Right atrium auricular region (tissue), 2 donors: ENCODE measurements at places on chromosomes 1 and 21. TPM values are rescaled to one million over a fixed set of nuclear protein-coding genes. Genes with fewer than 3 reads are reported as not detected.

DNA sequence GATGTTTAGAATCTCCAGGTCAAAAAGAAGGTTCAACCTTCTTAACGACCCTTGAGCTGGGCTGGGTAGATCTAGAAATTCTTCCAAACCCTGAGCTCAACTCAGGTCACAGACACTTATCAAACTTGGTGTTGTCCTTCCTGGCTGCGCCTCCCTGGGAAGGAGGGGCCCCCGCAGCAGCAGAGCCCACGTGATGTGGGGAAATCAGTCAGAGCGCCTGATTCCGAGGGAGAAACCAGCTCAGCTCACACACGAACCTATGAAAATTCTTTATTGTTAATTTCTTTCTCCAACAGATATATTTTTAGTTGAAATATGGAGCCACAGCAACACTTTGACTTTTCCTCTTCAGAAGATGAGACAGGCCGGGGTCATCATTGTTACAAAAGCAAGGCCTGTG is 24.3 kb upstream of the CLSTN1 start:
- no peak for DNase-seq

- no peak for DNase-seq
Observed at GRCh38 chr1:3676581-3677470, 24.5 kb downstream of the TP73 start.

DNA sequence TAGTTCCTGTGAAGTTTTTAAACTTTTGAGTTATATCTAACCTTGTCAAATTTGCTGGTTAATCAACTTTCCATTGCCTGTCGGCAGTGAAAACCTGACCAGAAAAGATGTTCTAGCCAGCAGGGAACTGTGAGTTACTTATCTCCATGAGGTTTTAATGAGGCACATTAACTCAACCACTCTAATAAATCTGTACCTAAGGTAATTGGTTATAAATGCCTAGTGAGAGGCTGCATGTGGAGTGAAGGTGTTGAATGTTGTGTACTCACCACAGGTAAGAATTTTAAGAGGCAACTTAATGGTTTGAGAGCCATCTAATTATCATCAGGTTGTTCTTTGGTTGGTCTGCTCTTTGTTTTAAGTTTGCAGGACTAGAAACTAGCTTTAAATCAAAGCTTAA is 138.4 kb upstream of the LHX8 start:
- DNase-seq = no peak

DNA sequence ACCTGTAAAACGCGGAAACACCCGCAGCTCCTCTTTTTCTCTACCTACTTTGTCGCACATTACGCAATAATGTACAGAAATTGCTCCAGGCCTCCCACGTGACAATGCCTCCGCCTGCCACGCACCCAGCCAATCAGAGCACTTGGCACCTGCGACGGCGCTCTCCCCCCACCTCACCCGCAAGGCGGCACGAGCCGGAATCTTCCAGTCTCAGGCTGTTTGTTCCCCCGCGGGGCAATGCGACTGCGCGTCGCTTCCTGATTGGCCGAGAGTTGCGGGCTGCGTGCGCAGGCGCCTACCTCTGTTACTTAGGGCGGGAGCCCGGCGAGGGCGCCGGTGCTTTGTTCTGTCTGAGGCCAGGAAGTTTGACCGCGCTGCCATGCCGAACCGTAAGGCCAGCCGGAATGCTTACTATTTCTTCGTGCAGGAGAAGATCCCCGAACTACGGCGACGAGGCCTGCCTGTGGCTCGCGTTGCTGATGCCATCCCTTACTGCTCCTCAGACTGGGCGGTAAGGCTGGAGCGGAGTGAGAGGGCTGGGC is at the start of gene MAEL:
Gene MAEL (plus strand): TSS at position 307 of the 542 bp plus-strand sequence. CDS start 73 bp downstream, at position 380.
- no peak for DNase-seq

- no peak for DNase-seq
Observed at GRCh38 chr1:7485086-7485780, 285.9 kb upstream of the VAMP3 start.

DNA sequence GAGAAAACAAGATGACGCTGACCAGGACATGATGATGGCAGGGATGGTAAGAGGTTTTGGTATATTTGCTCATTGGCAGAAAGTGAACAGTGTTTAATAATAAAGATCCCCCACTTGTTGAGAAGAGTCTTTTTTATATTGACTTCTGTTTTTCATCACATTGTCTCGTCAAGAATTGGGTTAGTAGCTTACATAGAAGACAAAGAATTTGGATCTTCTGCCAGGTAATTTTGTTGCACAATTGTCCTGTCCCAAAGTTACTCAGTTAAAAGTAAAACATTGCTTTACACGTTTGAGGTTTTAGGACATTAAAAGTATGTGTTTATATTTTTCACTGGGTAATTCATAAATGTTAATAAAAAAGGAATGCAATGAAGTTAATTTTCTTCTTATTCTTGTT is 48.3 kb upstream of the LAMC2 start:
- DNase-seq = no peak

- DNase-seq = no peak
Observed at GRCh38 chr1:67655581-67655980, 29.4 kb upstream of the GADD45A start.

DNA sequence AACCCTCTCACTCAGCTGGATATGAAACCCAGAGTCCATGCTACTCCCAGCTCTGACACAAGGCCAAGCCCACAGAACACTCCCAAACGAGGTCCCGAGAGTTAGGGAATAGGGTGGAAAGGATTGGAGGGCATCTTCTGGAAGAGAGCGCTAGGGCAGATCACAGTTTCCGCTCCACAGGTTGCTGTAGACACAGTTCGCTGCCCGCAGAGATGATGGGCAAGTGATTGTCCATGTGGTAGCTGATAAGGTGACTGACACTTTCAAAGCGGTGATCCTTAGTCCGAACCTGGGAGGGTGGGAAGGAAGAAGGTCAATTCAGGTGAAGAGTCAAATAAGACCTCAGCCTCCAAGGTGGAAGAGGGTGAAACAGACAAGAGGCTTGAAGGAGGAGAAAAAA is 2.1 kb upstream of the PYGO2 start:
- DNase-seq = no peak

- no peak for DNase-seq
Observed at GRCh38 chr1:200783926-200784325, 45.2 kb downstream of the CAMSAP2 start.

DNA sequence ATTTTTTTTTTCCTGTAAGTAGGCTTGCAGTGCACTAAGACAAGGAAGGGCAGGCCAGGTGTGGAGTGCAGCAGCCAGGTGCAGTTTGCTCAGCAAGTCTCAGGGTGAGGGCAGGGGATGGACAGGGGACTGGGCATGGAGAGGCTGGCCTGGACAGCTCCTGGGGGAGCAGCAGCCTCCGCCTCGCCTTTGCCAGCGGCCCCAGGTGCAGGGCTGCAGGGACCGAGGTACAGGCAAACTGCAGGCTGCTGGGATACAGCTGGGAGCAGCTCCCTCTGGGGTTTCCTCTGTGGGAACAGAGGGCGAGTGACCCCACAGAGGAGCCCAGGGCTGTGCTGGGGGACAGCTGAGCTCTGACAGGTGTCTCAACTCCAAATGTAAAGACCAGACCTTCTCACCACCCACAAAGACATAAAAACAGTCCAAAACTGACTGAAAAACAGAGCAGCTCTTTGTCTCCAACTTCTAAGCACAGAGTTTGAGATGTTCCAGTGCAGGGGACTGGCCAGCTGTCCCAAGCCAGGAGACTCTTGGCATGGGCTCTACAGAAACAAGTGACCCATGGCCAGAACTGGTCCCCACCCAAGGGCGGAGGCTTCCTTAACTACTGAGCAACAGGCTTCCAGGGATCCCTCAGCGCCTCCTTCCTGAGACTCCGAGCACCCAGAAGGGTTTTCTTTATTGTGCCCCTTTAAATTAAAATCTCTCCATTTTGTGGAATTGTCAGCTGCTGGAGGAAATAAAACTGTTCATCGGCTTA is 27.7 kb upstream of the AJAP1 start:
- DNase-seq = no peak

- DNase-seq = no peak
Observed at GRCh38 chr1:2194319-2194897, at the start of gene FAAP20. FAAP20 (minus strand) TSS chr1:2194772; CDS start chr1:2194749, 23 bp downstream.

DNA sequence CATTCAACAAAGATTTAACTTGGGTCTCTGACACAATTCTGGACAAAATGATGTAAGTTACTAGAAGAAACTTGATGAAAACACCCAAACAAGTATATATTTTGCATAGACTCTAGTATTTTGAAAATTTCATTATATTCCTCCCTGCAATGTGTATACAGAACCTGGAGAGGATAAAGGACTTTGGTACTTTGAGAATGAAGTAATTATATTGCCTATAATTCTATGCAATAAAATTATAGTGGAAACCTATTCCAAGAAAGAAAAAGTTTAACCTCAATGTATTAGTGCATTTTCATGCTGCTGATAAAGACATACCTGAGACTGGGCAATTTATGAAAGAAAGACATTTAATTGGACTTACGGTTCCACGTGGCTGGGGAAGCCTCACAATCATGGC is 1146.1 kb downstream of the KCNT2 start:
- DNase-seq = no peak

DNA sequence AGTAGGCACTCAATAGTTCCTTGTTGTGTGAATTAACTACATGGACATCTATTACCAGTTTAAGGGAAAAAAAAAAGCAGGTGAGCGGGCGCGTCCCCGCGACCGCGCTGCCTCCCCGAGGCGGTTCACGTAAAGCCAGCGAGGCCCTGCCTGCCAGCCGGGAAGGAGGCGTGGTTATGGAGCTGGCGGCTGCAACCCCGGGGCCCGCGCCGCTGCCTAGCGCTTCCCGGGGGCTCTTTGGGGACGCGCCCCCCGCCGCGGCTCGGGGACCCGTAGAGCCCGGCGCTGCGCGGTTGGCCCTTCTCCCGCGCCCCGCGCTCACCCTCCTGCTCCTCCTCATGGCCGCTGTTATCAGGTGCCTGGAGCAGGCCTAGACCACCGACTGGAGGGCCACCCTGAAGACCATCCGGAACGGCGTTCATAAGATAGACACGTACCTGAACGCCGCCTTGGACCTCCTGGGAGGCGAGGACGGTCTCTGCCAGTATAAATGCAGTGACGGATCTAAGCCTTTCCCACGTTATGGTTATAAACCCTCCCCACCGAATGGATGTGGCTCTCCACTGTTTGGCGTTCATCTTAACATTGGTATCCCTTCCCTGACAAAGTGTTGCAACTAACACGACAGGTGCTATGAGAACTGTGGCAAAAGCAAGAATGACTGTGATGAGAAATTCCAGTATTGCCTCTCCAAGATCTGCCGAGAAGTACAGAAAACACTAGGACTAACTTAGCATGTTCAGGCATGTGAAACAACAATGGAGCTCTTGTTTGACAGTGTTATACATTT is 2.6 kb upstream of the CC2D1B start:
- DNase-seq = no peak

GRCh38 chr1:53375440-53375839 is 47.6 kb upstream of the LRP8 start:
- DNase-seq = no peak

DNA sequence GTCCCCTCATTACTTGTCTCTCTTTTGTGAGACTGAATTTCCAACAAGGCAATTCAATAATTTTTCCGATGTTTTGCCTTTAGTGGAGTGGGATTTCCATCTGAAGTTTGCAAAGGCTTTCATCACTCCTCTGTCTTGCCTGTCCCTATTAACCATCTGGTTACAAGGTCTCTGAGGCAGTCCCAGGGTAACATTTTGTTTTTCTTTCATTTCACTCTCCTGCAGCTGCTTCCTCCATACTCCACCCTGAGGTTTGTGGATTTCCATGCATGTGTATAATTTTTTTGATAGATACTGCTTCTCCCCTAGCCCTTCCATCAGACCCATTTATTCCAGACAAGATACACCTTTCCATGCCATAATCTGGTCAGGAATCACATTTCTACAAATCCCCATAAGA is 366.8 kb downstream of the PTBP2 start:
- no peak for DNase-seq

DNA sequence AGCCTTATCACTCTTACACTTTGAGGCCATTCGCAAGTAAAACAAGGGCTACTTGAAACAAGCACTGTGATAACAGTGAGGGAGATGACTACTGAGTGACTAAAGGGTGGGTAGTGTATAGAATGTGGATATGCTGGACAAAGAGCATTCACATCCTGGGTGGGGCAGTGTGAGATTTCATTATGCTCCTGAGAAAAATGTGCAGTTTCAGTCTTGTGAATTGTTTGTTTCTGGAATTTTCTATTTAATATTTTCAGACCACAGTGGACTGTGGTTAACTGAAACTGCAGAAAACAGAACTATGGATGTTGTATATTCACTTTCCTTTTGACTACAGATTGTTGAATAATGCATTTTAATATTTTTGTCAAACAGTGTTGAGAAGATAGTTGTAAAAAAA is 25.1 kb upstream of the B3GALT2 start:
- DNase-seq = no peak

DNA sequence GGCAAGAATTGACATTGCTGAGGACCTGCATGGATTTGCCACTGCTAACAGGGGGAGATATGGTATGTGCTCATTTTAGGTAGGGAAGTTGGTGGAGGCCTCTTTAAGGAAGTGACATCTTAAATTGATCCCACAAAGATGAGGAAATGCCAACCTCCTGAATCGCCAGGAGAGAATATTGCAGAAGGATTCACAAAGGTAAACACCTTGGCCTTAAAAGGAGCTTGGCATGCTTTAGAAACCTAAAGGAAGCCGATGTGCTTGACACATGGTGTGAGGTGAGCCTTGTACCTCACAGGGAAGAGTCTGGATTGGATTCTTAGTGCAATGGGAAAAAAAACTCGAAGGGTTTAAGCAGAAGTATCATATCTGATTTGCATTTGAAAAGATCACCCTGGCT is 470.5 kb upstream of the DAB1 start:
- DNase-seq = no peak

DNA sequence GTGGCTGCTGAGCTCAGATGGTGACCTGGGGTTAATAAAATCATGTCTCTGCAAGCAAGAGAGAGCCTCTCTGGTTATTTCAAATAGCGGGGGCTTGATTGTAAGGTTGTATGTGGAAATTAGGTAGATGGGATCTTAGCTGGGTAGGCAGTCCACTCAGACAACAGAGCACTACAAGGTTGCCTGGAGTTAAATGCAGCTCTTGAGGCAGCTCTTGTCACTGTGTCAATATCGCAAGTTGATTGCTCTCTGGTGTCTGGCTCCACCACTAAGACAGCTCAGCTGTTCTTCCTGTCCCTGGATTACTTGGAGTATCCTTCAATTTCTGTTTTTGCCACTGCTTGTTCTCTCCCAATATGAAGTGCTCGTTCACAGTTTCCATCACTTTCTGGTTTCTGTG is 93.8 kb downstream of the C21orf91 start:
- DNase-seq = no peak

GRCh38 chr1:214026985-214027384 is 39.2 kb downstream of the PROX1 start:
- DNase-seq = no peak

DNA sequence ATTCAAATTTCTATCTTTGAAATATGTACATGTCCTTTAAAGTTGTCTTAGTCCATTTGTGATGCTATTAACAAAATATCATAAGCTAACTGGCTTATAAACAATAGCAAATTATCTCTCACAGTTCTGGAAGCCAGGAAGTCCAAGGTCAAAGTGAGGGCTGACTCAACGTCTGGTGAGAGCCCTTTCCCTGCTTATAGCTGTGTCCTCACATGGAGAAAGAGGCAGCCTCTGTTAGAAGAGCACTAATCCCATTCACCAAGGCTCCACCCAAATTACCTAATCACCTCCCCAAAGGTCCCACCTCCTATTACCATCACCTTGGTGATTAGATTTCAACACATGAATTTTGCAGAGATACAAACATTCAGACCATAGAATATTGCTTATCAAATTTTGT is 450.1 kb upstream of the BEND5 start:
- DNase-seq = no peak

Gene WNT9A
- 2.2 TPM for total RNA-seq

Gene EPHA10
- total RNA-seq = 0.22 TPM

Gene IL19
- not detected for total RNA-seq

Gene TFF2
- total RNA-seq = not detected

Gene KLF17
- not detected for total RNA-seq

Gene C1QB
- 262 TPM for total RNA-seq

Gene RHD
- total RNA-seq = 0.59 TPM

Gene GPR25
- not detected for total RNA-seq
